ENCODE measurements at places on chromosomes 16 and 17. TPM values are rescaled to one million over a fixed set of nuclear protein-coding genes. Genes with fewer than 3 reads are reported as not detected.
A peak's percentile ranks its signal among the peaks of the same experiment; 100 is the strongest.

The CHD9NB gene
- 12.5 TPM for total RNA-seq

DNA sequence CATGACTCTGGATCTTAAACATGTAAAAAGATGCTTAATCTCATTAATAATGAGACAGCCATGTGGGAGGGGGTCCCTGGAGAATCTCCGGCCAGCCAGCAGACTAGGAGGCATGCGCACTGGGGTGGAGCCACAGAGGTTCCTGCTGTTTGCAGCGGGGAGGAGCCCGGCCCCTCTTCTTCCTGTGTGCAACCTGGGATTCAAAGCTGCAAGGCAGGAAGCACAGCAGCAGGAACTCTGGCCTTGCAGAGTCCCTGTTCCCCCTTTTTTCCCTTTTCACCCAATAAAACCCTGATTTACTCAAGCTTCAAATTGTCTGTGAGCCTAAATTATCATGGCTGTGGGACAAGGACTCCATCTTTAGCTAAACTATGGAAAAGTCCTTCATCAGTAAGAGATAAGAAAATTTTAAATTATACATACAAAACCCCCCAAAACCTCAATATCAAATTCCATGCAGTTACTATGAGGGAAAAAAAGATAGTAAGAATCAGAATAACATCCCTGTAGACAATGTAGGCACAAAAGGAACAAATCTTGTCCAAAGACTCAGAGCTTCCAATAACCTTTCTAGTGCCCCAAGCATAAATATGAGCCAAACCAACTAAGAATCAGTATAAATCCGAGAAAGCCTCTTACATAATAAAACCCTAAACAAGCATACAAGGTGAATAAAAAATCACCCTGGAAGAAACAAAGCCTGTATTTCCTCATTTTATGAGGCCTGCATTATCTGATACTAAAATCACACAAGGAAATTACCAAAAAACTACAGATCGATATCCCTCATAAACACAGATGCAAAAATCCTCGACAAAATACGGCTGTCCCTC, 12.1 kb downstream of the CFDP1 start:
- peak; percentile 77 for DNase-seq

- DNase-seq: no peak
These were observed 52.8 kb upstream of the ARHGAP44 start for GRCh38 chr17:12736526-12736925.

The KRT17 gene
- 4.4 TPM for total RNA-seq

The SLC52A1 gene
- total RNA-seq: not detected

DNA sequence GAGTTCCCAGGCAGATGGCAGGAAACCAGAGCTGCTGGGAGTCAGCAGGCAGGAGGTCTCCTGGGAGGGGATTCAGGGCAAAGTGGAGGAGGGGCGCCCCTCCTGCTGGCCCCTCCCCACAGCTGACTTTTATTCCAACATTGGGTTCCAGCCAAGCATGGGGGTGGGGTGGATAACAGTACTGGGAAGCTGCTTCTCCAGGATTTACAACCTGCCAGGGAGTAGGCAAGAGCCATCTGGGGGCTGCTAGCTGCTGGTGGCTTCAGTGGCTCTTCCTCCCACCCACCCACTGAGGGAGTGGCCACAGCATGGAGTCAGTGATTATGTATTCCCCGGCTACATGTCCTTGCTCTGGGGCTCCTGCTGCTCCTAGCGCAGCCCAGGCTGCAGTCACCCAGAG, 36.8 kb downstream of the TMEM132E start:
- DNase-seq: no peak
